ENCODE measurements at places on chromosomes 12 and 14. TPM values are rescaled to one million over a fixed set of nuclear protein-coding genes. Genes with fewer than 3 reads are reported as not detected.

Gene KRT75
- total RNA-seq = not detected

GRCh38 chr14:57227083-57227482 is 41.6 kb downstream of the EXOC5 start:
- no peaks in the 10 kb centered on the region for H3K4me1 ChIP-seq
- H3K4me3 ChIP-seq = no peak overlapping the region
- no peaks in the 10 kb centered on the region for H3K27me3 ChIP-seq

GRCh38 chr14:70283156-70283555 is 76.3 kb downstream of the COX16 start:
- H3K4me3 ChIP-seq = no peak overlapping the region
- peaks cover 52% of the 10 kb centered on the region for H3K27me3 ChIP-seq
- no peak overlapping the region for H3K27ac ChIP-seq
- no peaks in the 10 kb centered on the region for H3K36me3 ChIP-seq
- no peak for DNase-seq

Gene RERG
- 16.5 TPM for total RNA-seq

Gene SLC10A1
- total RNA-seq = not detected

Gene SIX4
- total RNA-seq = 13.6 TPM

Gene OR6C2
- total RNA-seq = not detected

Data from MCF 10A (cell line).